ENCODE measurements at places on chromosomes 4 and X.

- no peak for DNase-seq
These were observed 283.4 kb downstream of the EPHA5 start for GRCh38 chr4:65386927-65387326.

- peak; percentile 70 for DNase-seq
These were observed 61.0 kb downstream of the ANXA3 start for GRCh38 chr4:78612398-78613178.

DNA sequence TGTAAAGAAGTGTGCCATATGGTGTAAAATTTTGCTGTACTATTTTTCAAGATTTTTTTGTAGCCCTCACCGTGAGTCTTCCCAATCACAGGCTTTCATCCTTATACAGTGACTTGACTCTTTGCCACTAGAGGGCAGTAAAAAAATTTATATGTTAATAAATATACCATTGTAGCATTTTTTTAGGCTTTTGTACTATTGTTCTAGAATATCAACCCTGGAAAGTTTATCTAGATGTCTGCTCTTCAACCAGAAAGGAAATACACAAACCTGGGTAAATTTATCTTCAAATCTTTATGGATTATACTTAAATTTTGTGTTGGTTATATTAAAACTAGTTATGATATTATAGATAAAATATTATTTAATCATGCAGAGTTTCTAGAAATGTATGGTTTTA, 235.3 kb downstream of the TENM3 start:
- DNase-seq = peak; percentile 73

GRCh38 chr4:102036619-102037376, 246.3 kb downstream of the BANK1 start:
- no peak for DNase-seq

DNA sequence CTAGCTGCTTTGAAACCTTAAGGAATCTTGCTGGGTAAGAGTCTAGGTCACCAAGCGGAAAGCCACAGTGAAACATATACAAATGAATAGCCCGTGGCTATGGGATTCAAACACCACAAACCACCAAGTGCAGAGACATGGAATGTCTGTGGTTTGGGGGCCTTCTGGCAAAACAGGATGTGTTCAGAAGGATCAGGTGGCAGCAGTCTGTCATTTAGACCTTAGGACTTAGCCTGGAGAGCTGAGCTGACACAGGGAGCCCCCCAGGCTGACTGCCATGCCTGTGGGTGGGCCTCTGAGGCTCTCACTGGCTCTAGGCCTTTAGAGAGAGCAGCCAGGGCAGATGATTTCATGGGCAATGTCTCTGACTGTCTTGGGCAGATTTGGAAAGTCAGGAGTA, 225.6 kb downstream of the FBXW7 start:
- DNase-seq = no peak

DNA sequence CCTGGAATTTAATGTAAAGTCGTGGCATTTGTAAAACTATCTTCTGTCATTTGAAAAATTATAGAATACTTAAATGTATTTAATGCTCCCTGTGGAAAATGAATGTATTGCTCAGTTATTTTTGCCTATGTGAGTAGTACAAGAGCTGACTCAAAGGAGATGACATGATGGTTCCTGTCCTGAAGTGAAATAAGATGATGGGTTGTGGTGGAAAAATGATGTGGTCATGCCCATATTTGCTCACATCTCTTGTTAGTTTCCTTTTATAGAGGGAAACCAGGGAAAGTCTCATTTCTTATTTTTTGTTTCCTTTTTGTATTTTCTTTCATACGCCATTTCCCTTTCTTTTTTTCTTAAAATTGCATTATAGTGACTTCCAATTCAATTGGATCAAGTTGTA, 23.7 kb downstream of the PLS3 start:
- DNase-seq = peak; percentile 66

GRCh38 chr4:140052050-140052449, 101.9 kb downstream of the MAML3 start:
- peak; percentile 55 for DNase-seq

- DNase-seq = peak; percentile 21
These were observed at the start of gene NBDY for GRCh38 chrX:56729152-56729850. Gene NBDY (plus strand): TSS chrX:56729243. CDS start chrX:56729354, 111 bp downstream.

- no peak for DNase-seq
These were observed 147.1 kb downstream of the NHS start for GRCh38 chrX:17521871-17522693.

- no peak for DNase-seq
These were observed 72.2 kb downstream of the RASGEF1B start for GRCh38 chr4:81399306-81400086.

- DNase-seq = no peak
These were observed 135.9 kb downstream of the SLC4A4 start for GRCh38 chr4:71474731-71475130.

GRCh38 chr4:64399313-64400109, 9.7 kb downstream of the TECRL start:
- DNase-seq = no peak

GRCh38 chrX:150849486-150849885, 49.0 kb downstream of the CD99L2 start:
- no peak for DNase-seq

- no peak for DNase-seq
These were observed 901 bp downstream of the JADE1 start for GRCh38 chr4:128810331-128810870.

- no peak for DNase-seq
These were observed 65.3 kb upstream of the EFNB1 start for GRCh38 chrX:68763481-68763880.

DNA sequence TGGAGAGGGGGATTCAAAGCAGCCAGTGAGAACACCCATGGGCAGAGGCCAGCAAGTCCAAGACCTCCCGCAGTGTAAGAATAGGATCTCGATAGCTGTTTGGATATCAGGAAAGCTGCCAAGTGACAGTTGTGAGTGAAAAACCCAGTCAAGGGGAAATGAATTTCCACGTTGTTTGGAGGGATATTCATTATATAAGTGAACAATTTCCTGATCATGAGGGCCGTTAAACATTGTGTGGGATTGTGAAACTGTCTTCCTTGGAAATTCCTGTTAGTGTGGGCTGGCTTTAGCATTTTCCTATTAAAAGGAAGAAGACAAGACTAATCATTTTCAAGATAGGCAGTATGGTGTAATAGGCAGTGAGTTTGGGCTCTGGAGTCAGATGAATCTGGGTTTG, 15.0 kb downstream of the CLDN2 start:
- no peak for DNase-seq

- no peak for DNase-seq
These were observed 224.6 kb downstream of the SCFD2 start for GRCh38 chr4:53141308-53141707.
